ENCODE measurements at places on chromosomes 3 and 15.

- DNase-seq = peak; percentile 11
Observed at GRCh38 chr3:167406876-167407492, 26.9 kb upstream of the ZBBX start.

- no peak for DNase-seq
Observed at GRCh38 chr15:78444255-78444654, 6.2 kb downstream of the IREB2 start.

GRCh38 chr15:51004103-51004551, 90.6 kb downstream of the TNFAIP8L3 start:
- no peak for DNase-seq

- peak; percentile 13 for DNase-seq
Observed at GRCh38 chr3:23711916-23712494, 93.8 kb upstream of the UBE2E1 start.

Measured in B cell (primary cell).